Neuronal stem cell (in vitro differentiated cells): ENCODE measurements at places on chromosomes 13 and 19.
A peak's percentile ranks its signal among the peaks of the same experiment; 100 is the strongest.

- no peak for DNase-seq
Observed at GRCh38 chr13:66781241-66781640, 448.9 kb downstream of the PCDH9 start.

DNA sequence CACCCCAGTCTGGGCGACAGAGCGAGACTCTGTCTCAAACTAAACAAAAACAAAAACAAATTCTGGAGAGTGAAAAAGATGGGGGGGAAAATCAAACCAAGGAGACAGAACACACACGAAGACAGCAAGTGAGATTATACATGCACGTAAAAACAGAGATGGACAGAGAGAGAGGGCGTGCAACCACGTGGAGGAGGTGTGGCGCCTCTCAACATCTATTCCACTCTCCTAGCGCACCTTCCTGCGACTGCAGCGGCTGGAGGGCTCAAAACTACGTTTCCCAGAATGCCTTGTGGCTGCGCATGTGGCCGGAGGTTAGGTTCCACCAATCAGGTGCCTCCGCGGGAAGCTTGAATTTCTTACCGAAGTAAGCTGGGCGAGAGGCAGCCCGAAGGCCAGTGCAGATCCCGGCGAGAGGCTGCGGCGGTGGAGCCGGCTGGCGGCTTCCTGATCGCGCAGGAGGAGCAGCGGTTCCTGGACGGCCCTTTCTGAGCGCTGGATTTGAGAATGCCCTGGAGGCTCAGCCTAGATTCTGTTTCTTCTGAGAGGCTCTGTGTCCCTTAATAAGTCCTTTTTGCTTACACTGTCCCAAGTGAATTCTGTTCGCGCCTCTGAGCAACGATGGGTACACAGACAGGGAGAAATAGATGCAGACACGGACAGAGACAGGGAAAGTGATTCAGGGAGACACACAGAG, 13.1 kb upstream of the NANOS2 start:
- peak; percentile 93 for DNase-seq

GRCh38 chr19:35811317-35812219, 1.1 kb downstream of the PRODH2 start:
- no peak for DNase-seq

DNA sequence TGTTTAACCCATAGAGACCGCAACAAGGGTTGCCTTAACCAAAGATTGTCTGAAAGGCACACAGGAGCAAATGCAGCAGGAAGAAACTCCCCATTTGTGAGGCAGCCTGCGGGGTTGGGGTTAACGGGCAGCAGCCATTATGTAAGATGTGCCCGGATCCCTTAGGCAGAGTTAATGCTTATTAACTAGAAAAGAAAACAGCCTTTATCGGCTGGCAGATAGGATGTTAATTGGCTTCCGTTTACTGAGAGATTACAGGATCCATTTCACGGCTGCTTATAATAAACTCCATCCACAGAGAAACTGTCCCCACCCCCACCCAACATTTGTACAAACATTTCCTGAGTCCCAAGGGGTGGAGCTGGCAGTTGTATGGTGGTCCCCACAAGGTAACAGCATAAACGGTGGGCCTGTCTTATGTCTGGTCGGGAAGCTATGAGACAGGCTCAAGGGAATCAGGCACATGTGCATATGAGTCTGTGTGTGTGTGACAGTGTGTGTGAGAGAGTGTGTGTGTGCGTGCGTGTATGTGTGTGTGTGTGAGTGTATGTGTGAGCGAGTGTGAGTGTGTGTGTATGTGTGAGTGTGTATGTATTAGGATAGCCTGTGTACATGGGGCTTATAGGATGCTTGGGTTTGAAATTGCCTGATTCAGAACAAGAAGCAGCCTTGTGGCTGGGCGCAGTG, 10.5 kb downstream of the SLC25A42 start:
- no peak for DNase-seq

- no peak for DNase-seq
Observed at GRCh38 chr13:50366488-50367174, 351.4 kb downstream of the KCNRG start.

GRCh38 chr13:33583398-33583797, 234.6 kb upstream of the RFC3 start:
- no peak for DNase-seq

DNA sequence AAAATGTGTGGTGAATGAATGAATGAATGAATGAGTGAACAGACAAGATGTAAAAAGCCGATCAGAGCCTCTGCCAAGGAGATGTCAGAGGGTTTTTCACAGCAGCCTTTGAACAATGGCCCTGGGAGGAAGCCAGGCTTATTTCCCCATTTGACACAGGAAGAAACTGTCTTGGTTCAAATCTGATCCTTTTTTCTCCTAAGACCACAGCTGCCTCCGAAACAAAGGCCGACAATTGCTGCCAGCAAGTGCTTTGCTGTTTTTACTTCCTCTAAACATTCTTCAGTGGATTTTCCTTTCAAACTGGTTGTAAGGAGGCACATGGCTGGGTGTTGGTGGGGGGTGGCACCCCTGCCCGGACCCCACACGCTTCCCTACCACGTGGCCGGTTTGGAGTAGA, 44.2 kb upstream of the HOMER3 start:
- DNase-seq, result no peak

DNA sequence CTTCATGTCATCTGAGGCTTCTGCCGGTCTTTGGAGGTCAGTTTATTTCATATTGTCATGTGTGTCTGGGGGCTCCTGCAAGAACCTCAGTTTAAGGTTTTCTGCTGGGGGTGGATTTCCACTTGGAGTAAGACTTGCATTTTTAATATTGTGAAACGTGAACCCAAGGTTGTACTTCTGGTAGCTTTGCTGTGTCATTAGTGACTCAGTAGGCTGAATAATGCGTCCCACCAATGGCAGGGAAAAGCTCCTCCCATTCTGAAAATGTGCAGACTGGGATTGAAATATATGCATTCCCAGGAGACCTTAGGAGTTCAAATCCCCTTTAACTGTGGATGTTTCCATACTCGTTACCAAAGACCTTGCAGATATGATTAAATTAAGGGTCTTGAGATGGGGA, 46.2 kb downstream of the ING1 start:
- no peak for DNase-seq

DNA sequence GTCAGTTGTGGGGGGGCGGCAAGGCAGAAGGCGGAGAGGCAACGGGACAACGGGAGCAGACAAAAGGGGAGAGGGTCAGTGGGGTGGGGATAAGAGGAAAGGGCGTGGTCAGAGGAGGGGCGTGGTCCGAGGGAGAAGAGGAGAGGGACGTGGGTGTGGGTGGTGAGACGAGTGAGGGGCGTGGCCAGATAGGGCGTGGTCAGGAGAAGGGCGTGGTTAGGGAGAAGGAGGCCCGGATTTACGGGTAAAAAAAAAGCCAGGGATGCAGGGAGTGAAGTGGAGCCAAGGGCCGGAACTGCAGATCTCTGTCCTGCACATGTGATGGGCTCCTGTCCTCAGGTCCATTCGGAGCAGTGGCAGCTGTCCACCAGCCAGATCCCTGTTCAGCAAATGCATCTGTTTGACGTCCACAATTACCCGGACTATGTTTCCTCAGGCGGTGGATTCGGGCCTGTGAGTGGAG, 21.5 kb downstream of the CPT1C start:
- no peak for DNase-seq

DNA sequence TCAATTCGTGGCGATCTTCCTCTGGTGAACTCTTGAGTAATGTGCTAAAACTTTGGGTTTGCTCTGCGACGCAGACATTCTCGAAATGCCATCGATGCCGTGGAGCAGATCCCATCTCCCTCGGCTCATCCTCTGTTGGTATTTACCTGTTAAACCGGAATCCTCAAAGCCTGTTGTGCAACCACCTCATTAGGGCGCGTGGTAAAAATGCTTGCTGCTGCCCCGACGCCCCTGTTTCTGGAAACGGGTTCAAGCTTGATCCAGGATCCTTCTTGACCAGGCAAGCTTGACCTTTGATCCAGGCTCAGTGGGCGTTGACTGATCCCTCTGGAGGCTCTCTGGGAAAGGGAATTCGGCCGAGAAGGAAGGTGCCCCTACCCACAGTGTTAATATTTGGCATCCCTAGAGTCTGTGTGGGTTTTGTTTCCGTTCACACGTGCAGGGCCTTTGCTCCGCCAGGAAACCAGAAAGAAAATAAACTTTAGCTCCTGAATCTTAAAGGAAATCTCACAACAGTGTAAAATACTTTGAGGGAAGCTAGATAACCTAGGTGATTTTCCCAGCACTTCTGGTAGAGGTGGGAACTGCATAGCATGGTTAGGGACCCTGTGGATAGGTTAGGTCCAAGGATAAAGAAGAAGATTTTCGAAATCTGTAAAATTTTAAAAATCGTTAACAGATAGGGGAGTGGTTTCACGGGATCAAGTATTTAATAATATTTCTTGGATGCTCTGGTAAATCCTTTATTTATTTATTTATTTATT, 1.1 kb downstream of the LSM14A start:
- peak; percentile 64 for DNase-seq

DNA sequence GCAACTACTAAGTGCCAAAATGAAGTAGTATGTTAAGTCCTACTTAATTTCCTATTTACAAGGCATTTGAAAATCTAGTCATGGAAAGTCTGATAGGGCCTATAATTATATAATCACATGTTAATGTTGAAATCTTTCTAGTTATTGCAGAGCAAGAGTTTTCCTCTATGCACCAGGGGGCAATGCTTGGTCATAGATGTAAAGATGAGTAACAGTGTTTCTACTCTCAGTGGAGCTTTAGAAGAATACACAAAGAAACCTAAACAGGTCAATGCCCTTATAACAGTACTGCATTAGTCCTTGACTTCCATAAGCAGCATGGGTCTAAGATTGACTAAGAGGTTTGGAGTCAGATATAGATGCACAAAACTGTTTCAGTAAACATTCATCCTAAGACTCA, 218.7 kb downstream of the KCTD12 start:
- no peak for DNase-seq

- no peak for DNase-seq
Observed at GRCh38 chr13:81153478-81153877, 812.6 kb upstream of the SPRY2 start.

DNA sequence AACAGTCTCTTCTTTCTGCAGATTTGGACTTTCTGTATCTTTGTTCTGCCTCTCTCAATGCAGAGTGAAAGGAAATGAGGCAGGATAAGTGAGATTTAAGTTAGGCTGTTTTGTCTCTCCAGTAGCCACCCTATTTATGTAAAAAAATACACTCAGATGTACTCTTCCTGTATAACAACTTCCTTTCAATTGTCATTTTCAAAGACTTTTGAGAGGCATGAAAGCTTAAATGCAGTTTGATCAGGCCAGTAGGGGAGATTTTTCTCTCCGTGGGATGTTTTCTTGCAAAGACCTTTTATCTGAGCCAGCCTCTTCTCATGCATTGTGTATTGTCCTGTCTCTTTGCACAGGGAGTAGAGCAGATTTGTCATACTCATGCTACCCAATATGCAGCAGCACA, 166.8 kb downstream of the SLITRK5 start:
- no peak for DNase-seq

DNA sequence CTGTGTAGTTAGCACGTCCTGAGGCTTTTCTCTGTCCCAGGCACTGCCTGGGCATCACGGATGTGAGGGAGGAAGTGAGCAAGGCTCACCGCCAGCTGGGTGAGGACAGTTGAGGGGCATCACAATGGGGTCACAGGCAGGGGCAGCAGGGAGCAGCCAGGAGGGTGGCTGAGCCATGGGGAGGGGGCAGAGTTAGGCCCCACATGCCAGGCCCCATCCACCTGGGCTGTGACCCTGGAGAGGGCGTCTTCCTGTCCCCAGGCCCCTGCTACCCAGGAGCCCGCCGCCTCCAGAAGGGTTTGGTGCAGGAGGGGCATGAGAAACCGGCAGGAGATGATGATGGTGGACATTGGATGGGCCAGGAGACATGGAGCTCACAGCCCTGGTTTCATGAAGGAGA, 56.8 kb upstream of the F7 start:
- no peak for DNase-seq

- peak; percentile 93 for DNase-seq
Observed at GRCh38 chr19:53942001-53942786, 20.5 kb upstream of the CACNG8 start.

GRCh38 chr13:112784811-112785482, 95.1 kb downstream of the ATP11A start:
- DNase-seq, result no peak

GRCh38 chr13:50437252-50437651, 406.2 kb downstream of the DLEU7 start:
- no peak for DNase-seq
